ENCODE measurements at places on chromosomes 2 and 18.

DNA sequence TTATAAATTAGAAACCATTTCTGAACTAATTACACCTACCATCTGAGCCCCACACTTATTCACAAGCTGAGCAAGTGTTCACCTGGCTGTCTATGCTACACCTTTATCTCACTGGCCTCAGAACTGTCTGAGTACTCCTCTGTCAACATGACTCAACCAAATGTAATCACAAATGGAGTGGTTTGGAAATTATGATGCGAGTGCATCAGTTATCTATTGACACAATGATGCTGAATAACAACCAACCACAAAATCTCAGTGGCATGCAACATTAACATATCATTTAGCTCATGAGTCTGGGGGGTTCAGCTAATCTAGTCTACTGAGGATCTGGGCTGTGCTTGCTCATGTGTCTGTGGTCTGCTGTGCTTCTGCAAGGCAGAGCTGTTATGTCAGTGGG lies 184.2 kb upstream of the NXPH2 start:
- DNase-seq: no peak

- DNase-seq: no peak
Observed at GRCh38 chr2:32095671-32096070, 32.3 kb downstream of the SPAST start.

DNA sequence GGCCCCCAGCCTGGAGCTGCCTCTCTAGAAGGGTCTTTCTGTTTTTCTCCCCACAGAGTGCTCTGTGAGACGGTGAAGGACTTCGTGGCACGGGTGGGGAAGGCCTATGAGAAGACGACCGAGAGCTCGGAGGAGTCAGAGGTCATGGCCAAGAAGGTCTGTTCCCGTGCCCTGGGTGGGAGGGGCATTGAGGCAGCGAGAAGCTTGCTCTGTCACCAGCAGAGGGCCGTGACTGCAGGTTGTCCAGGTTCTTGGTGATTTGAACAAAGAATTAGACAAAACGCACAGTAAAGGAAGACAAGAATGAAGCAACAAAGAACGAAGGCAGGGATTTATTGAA lies 93.9 kb downstream of the DGKD start:
- no peak for DNase-seq

DNA sequence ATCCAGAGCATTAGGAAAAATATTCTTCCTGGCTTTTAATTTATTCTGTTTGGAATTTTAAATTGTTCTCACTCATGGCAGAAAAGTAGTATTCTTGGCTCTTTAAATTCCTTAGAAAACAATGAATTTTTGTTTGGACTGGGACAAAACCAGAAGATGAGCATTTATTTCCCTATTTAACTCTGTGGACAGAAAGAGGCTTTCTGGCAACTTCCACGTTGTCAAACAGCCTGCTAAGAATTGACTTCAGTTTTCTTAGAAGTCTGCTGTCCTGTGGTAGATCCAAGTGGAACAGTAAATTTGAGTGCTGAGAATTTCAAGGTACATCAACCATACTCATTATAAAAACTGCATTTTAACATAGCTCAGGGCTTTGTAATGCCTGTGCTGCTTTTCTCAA lies 83.8 kb downstream of the MGAT5 start:
- no peak for DNase-seq

GRCh38 chr18:12291161-12291560 lies 16.9 kb upstream of the TUBB6 start:
- DNase-seq: no peak

DNA sequence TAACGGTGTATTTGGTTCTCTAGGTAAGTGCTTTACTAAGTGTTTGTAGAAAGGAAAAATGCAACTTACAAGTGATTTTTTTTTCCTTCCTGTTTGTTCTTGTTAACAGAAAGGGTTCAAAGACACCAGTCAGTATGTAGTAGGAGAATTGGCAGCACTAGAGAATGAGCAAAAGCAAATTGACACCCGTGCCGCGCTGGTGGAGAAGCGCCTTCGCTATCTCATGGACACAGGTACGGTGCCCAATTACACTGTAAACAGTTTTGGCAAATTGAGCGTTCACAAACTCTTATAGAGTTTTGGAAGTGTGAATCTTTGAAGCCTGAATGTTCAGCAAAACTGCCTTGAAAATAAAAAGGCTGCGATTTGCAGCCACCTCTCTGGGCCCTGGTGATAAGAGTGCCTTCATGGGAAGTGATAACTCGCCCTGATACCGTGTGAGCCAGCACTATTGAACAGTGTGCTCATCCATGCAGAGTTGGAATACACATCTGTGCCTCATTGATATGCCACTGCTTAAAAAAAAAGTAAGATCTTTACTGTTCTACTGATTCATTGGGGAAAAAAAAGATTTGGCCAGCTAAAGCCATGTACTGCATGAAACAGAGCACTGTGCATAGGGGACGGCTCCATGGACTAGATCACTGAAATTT lies 54.0 kb upstream of the OTX1 start:
- no peak for DNase-seq

DNA sequence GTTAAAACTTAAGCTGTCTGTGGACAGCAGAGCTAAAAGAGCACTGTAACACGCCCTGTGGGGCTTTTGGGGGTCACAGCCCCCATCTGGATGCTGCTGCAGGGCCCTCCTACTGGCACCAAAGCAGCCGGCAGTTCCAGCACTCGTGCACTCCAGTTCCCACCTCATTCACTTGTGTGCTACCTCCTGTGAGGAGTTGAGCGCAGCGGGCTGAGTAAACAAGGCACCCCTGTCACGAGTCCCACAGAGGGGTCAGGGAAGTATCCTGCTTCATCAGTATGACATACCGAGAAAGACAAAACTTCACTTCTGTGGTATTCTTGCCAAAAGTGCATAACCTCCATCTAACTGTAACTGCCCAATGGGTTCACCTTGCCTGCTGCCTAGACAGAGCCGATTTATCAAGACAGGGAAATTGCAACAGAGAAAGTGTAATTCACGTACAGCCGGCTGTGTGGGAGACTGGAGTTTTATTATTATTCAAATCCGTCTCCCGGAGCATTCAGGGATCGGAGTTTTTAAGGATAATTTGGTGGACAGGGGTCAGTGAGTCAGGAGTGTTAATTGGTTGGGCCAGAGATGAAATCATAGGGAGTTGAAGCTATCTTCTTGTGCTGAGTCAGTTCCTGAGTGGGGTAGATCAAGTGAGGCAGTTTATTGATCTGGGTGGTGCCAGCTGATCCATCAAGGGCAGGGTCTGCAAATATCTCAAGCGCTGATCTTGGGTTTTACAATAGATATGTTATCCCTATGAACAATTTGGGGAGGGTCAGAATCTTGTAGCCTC lies 41.6 kb downstream of the TMEM17 start:
- no peak for DNase-seq

- no peak for DNase-seq
Observed at GRCh38 chr18:39825485-39826150, 2129.4 kb upstream of the PIK3C3 start.

DNA sequence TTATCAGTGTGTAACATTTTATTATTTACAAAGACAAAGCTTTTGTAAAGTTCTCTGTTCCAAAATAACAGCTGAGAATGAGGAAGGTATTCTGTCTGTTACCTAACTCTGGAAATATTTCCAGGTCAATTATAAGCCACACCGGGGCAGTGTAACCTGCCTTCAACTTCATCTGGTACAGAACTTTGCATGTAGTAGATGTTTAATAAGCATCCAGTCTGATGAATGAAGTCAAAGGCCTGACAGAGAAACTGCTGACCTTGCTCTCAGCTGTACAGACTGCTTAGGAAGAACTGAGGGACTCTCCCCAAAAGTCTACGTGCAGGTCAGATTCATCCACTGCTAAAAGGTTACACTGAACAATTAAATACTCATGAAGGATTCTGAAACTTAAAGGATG lies 43.3 kb downstream of the WDFY1 start:
- no peak for DNase-seq

DNA sequence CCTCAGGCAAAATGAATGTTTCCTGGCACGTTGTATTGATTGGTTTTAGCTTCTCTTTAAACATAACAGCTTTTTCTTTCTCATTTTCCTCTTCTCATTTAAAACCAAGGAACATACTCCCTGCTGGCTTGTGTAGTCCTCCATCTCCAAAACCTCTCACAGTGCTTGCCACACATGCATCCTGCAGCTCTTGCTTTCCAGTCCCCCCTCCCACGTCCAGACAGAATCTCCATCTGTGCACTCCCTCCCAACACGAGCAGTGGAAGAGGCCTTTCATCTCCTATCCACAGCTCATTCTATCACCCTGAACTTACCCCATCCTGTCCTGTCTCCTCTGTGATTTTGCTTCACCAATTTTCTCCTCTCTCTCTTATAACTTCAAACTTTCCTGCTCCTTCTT lies 99.6 kb upstream of the THSD7B start:
- no peak for DNase-seq

- DNase-seq: no peak
Observed at GRCh38 chr2:69917852-69918251, 2.9 kb downstream of the MXD1 start.

DNA sequence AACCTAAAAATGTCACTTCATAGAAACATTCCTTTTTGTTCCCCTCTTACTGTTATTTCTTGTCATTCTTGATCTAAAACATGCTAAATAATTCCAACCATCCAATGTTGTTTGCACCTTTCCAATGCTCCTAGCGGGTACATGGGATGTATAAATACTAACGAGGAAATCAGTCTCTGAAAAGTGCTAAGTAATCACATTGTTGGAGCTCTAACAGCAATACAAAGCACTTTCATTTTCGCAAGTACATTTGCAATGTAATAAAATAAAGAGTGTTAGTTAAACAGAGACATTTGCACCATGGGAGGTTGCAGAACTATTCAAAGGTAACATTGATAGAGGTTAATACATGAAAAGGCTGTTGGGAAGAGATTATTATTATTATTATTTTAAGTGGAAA lies 286.2 kb upstream of the ACVR2A start:
- DNase-seq: no peak

- peak; percentile 66 for DNase-seq
Observed at GRCh38 chr18:54958704-54959625, at the start of gene CCDC68. Gene CCDC68 (minus strand): TSS chr18:54959461. CDS start chr18:54942791, 16,670 bp downstream.

GRCh38 chr18:45528712-45529336 lies 86.5 kb upstream of the SLC14A2 start:
- no peak for DNase-seq

GRCh38 chr2:42925742-42926433 lies 133.5 kb upstream of the HAAO start:
- DNase-seq: no peak

- no peak for DNase-seq
Observed at GRCh38 chr2:190889175-190889943, 8.7 kb downstream of the GLS start.

GRCh38 chr2:143633419-143633818 lies 504.2 kb downstream of the ARHGAP15 start:
- DNase-seq: no peak

All from esophagus muscularis mucosa (tissue), 4 donors.